Stimulated activated CD8-positive, alpha-beta memory T cell treated with anti-CD3 and anti-CD28 coated beads, Interleukin-2, amount 100 ng/mL, for 48 hours (primary cell): ENCODE measurements at places on chromosomes 12 and 14.

- DNase-seq, result no peak
Measured at GRCh38 chr12:39586816-39587215, 32.8 kb downstream of the ABCD2 start.

GRCh38 chr12:124844411-124845397 is 19.0 kb downstream of the SCARB1 start:
- DNase-seq, result no peak

DNA sequence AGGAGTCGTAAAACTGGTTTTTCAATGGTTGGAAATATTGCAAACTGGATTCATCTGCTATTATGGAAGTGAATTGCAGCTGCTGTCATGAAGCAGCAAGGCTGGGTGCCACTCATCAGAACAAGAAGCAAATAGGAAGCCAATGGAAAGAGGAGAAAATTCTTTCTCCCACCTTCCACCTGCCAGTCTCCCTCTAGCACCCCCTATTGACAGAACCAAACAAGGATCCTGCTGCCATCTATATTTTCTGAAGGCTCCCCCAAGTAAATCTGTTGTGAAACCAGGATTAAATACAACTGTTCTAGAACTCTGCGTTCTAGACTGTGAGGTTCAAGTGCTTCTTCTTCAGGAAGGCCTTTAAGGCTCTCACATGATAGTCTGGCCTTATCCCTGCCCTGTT is 286.6 kb downstream of the AACS start:
- DNase-seq, result no peak

DNA sequence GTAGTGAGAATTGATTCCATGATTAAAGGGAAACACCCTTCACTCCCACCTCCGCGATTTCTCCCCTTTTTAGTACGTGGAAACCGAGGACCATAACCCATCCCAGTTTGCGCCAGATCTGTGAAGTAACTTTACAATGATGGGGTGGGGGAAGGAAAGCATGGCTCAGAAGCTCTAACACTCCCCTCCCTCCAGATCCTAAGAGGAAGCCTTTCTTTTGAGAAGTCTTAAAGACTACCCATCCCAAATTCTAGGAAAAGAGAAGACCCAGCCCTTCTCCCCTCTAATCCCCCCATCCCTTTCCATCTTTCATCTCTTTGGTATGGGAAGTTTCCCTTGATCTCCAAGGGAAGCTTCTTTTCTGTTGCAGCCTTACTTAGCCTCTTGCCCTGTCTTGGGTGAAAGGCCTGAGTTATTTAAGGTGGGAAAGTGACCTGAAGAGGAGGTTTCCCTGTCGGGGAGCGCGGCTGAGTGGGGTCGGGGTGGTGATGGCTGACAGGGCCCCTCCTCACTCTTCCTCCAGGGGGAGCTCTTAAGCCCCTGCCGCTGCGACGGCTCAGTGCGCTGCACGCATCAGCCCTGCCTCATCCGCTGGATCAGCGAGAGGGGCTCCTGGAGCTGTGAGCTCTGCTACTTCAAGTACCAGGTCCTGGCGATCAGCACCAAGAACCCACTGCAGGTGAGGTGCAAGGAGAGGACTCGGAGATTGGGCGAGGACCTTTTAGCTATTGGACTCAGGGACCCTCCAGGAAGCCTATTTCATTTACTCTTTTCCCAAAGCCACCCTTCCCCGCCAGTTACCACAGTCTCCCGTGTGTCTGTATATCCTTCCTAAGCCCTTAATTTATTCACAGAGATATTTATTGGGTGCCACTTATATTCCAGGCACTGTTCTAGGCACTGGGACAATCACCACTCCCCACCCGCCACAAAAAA is 1.8 kb downstream of the MARCHF9 start:
- peak; percentile 57 for DNase-seq

- no peak for DNase-seq
Measured at GRCh38 chr12:124608450-124608870, 41.0 kb upstream of the NCOR2 start.

DNA sequence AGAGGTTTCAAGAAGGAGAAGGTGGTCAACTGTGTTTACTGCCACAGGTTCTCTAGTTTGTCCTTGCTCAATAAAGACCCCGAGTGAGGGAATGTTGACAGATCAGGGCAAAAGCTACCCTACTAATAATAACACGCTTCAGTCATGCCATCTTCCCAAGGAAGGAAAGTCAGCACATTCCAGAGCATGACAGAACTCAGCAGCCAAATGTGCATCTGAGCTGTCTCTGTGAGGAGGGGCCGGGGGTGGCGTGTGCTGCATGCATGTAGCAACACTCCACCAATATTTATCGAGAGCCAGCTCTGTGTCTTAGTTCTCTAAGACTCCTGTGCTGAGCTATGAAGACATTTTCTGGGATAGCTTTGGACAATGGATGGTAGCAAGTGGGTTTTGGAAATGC is 260.4 kb downstream of the DPF3 start:
- DNase-seq, result no peak

- DNase-seq, result no peak
Measured at GRCh38 chr12:42603246-42603990, 13.9 kb upstream of the PRICKLE1 start.

DNA sequence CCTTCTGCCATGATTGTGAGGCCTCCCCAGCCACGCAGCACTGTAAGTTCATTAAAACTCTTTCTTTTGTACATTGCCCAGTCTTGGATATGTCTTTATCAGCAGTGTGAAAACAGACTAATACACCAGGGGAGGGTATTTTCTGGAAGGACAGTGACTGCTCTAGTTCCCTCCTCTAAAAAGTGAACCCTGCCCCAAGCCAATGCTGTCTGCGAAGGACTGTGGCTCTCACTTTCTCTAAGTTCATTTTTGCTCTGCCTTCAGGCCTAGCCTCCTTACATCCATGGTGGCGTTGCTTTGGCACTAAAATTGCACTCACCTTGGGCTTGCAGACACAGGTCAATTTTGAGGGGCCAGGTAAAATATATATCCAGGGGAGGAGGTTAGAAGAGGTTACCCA is 323.0 kb downstream of the VRK1 start:
- DNase-seq, result no peak

- DNase-seq, result no peak
Measured at GRCh38 chr12:22333186-22333712, 1.3 kb downstream of the ST8SIA1 start.

DNA sequence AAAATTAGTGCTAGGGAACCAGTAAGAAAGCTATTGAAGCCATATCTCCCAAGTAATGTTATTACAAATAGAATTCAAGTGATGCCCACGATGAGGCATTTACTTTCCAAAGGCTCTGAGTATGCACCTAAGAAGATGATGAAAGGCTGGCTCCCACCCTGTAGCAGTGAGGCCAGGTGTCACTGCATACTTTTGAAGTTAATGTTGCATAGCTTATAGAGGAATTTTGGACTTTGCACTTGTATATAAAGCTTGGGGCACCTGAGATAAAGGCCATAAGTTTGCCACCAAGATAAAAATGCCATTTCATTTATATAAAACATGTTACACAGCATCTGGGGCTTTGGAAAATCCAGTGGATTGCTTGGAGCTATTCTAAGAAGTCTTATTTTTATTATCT is 96.2 kb downstream of the PTPRB start:
- no peak for DNase-seq

- DNase-seq, result no peak
Measured at GRCh38 chr14:89675590-89675989, 258.6 kb upstream of the FOXN3 start.

DNA sequence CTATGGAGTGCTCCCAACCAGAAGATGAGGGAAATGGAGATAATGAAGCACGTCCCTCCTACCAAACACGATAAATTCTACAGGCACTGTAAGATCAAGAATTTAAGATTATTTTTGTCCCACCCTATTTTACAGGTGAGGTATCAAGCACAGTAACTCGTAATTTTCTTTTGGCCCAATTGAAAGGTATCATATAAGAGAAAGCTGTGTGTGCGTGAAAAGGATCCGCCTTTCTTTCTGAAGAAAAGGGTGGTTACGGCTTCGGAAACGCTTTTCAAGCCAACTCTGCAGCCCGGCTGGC is 733 bp upstream of the KLHDC2 start:
- no peak for DNase-seq

- DNase-seq, result no peak
Measured at GRCh38 chr12:105107171-105107493, 399 bp upstream of the WASHC4 start.

DNA sequence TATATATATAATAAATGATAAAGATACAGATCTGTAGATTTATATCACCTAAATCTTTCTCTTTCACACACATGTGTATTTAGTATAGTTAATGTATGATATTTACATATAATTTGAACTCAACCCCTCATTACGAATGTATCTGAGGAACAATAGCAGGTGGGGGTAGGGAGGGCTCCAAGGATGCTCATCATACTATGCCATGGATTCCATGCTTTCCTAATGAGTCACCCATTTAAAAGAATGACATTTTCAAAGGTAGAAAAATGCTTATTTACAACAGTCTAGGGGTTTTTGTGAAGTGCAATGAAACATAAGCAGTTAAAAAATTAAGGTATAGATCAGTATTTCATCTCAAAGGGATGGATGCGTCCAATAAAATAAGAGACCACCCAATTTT is 181.6 kb downstream of the SOX5 start:
- DNase-seq, result no peak

DNA sequence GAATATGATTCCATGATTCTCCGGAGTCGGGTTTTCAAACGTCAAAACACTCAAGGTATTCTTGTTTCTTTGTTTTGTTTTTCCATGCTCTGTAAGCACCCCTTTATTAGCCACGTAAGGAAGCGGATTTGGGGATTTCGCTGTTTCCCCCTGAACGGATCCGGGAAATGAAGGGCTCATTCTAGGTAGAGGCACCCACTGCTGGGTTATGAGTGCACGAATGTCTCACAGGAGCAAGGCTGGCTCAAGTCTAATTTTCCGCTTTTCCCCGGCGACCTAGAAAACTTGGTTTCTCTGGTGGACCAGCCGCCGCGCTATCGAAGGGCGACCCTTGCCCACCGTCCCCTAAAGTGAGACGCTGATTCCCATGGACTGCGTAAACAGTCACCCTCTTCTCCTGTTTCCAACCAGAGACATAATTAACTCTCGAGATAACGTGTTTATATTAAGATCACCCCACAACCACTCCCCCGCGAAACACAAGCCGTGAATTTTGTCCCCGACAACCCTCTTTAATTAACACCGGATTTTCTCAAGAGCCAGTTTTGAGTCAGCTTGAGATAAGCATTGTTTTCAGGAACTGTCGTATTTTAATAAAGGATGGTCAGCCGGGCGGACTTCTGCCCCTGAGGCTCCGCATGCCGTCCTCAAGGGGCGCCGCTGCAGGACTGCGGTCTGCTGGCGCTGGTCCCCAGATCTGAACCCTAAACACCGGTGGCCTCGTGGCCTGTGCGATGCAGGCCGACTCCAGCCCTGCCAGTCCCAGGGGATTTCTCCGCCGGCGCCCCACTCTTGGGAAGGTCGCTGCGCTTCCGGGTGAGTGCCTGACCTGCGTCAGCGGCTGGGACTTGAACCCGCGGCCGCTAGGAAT is 515 bp upstream of the ABCC9 start:
- DNase-seq, result no peak

DNA sequence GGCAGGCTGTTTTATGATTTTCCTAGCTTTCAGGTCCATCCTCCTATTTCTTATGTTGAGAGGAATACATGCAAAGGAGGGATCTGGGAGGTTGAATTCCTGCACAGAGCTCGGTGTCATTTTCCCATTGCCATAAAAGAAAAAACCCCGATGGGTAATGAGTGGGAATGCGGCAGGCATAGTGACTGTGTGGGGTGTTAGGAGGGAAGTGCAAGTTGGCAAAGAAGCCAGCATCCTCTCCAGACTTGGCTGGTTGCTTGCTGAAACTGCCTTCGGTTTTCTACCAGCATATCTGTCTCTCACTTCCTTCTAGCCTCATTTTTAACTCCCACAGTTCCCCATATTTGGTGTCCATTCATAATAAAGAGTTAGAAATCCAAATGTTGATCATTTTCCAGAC is 1046.1 kb downstream of the SLC6A15 start:
- DNase-seq, result no peak

DNA sequence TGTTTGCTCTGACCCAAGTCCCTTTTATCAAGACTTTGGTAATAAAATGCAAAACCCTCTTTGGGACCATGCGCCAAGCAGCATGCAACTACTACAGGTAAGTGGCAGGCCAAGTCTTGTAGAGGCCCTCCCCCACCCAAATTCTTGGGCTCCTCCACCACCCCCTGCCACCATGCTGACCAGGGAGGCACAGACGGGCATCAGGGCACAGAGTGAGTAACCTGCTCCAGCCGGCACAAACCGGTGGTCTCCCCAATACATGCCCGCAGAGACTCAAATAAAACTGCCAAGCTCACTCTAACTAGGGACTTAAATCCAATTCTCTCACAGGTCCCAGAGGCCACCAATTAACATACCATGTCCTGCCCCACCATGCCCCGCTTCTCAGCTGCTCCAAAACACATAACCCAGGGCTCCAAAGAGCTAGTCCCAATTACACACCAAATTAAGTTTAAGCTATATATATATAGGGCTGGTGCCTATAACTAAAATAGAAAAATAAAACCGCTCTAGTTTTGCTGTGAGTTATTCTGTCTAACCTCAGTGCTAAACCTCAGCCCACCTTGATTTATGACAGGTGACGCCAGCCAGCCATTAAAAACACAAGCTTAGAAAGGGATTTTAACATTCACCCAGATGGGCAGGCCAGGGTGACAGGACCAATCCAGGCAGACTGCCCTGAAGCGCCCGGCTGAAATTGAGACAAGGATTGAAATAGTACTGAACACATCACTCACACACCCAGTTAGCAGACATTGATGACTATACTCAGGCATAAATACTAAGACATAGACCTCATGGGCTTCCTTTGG is 81.0 kb downstream of the CLMN start:
- no peak for DNase-seq

GRCh38 chr12:171743-172676 is 41.9 kb downstream of the SLC6A12 start:
- no peak for DNase-seq

DNA sequence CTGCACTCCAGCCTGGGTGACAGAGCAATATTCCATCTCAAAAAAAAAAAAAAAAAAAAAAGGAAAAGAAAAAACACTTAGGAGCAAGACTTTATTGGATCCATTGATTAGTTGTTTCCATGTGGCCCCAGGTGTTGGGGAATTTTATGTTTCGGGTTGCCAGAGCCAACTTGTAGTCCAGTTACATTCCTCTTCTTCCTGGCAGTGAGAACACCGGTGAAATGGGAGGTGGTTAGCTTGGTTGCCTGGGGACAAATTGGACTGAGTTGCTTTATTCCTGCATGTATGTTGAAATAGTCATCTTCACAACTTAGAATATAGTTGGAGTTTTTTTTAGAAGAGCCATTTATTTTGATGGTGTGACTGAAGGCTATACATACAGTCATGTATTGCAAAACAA is 12.6 kb downstream of the RCOR1 start:
- DNase-seq, result no peak

DNA sequence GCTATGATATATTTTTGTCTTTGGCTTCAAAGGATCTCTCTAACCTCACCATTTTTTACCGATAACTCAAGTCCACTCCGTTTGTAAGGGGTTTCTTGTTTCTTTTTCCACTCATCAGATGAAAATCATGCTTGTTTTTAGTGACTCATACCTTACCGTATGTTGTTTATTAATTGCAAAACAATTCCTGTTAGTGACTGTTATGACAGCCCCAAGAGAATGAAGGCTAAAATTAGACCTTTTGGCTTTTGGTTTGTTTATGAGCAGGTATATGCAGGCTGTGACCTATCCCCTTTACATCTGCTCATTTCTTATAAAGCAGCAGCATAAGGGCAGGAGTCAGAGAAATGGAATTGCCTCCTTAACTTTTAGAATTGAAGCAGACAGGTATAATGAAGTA is 319.8 kb downstream of the CEP128 start:
- DNase-seq, result no peak

GRCh38 chr12:100868487-100868886 is 73.9 kb downstream of the ANO4 start:
- DNase-seq, result no peak
